ENCODE measurements at places on chromosomes 12 and 14.

GRCh38 chr14:37428954-37429353 lies 166.1 kb downstream of the FOXA1 start:
- DNase-seq: no peak

- no peak for DNase-seq
These were observed 20.8 kb downstream of the SERPINA1 start for GRCh38 chr14:94367347-94368242.

GRCh38 chr12:69648476-69648875 lies 37.8 kb upstream of the LRRC10 start:
- DNase-seq: no peak

GRCh38 chr12:47819138-47819895 lies 386 bp downstream of the HDAC7 start:
- DNase-seq: peak; percentile 64

- DNase-seq: no peak
These were observed 326.6 kb downstream of the LRIG3 start for GRCh38 chr12:58593557-58594304.

DNA sequence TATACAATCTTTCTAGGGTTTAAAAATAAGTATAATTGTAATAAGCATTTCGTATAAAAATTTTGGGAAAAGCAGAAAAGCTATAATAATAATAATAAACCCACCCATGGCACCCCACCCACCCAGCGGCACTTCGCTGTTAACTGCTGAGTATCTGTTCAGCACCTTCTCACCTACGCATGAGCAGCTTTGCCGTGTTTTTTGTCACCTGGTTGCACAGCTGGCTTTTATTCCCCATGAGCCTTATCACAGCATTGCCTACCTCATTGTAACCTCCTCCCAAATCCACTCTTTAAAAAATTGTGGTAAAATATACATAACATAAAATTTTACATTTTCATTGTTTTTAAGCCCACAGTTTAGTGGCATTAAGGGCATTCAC lies 34.7 kb downstream of the CYP46A1 start:
- DNase-seq: no peak

- no peak for DNase-seq
These were observed 41.7 kb downstream of the WDHD1 start for GRCh38 chr14:54985156-54985555.

- no peak for DNase-seq
These were observed 401.7 kb downstream of the TRHDE start for GRCh38 chr12:72673853-72674252.

GRCh38 chr12:115413626-115414025 lies 729.7 kb upstream of the TBX3 start:
- DNase-seq: no peak

GRCh38 chr12:57165741-57166140 lies 18.3 kb upstream of the LRP1-AS start:
- no peak for DNase-seq

GRCh38 chr12:19779395-19780056 lies 340.2 kb downstream of the AEBP2 start:
- DNase-seq: no peak

- DNase-seq: no peak
These were observed 72.8 kb downstream of the SLCO1B3 start for GRCh38 chr12:20883288-20883687.

- DNase-seq: no peak
These were observed 11.1 kb downstream of the SPTSSA start for GRCh38 chr14:34450958-34451357.

DNA sequence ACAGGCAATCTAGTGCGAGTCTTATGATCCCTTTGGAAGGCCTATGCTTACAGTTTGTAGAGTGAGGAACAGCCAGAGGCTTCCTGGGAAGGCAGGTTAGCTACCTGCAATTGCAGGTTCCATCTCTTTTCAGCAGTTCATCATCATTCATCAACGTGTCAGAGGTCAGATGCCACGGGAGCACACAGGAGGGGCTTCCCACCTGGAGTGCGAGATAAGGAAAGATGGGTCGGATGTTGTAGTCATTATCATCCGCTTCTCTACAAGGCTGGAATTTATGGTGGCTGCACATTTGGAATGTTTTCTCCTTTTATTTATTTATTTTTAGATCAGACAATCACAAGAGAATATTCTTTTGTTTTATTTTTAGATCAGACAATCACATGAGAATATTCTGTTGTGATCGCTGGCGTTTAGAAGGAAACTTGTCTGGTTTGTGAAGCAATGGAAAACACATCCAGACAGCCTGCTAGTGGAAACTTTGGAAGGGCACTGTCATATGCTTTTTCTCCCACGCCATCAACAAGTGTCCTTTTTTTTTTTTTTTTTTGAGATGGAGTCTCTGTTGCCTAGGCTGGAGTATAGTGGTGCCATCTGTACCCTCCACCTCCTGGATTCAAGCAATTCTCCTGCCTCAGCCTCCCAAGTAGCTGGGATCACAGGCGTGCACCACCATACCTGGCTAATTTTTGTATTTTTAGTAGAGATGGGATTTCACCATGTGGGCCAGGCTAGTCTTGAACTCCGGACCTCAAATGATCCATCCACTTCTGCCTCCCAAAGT lies 1.9 kb upstream of the BICD1 start:
- no peak for DNase-seq

GRCh38 chr12:12528361-12529270 lies 34.0 kb downstream of the DUSP16 start:
- no peak for DNase-seq

GRCh38 chr14:50667996-50668825 lies at the start of gene SAV1:
SAV1 (minus strand) TSS chr14:50668306; CDS start chr14:50667967, 339 bp downstream.
- peak; percentile 53 for DNase-seq

DNA sequence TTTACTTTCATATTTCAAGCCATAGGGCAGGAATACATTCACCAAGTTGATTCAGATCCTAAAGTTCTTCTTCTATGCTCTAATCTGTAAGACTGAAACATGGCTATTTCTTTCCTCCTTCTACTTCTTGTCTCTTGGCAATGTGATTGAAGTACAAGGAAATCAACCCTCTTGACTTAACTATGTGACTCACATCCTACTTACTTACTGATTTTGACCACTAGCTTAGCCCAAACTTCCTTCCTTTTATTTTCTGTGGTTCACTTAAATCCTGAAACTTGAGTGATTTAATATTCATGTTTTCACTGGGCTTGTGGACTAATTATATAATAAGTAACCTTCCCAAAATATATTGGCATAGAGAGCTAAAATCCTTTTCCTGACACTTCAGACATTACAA lies 111.2 kb upstream of the NOVA1 start:
- no peak for DNase-seq

GRCh38 chr12:66960704-66961690 lies 282.1 kb upstream of the GRIP1 start:
- DNase-seq: no peak

DNA sequence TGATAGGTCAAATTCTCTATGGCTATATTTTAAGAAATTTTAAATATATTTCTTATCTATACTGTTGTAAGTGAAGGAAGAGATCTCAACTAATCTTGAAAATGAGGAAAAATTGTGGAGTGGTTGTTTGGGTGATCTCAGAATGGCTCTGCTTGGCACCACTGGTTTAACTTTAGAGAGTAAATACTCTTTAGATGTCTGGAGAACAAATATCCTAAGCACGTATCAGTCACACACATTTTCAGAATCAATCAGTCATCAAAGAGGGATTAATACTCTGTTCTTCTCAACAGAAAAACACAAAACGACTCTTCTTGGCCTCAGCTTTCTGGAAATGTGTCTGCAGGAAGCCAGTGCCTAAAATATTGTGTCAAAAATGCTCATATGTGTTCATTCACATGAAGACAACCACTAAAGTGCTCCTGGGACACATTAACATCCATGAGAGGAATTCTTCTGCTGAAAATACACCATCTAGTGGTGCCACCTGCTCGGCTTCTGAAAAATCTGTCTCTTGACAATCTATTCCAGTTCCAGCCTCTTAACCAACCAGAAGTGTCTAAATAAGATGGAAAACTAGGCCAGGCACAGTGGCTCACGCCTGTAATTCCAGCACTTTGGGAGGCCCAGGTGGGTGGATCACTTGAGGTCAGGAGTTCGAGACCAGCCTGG lies 81.1 kb upstream of the CCDC198 start:
- DNase-seq: no peak

- DNase-seq: no peak
These were observed 22.3 kb upstream of the CHGA start for GRCh38 chr14:92900660-92901059.

DNA sequence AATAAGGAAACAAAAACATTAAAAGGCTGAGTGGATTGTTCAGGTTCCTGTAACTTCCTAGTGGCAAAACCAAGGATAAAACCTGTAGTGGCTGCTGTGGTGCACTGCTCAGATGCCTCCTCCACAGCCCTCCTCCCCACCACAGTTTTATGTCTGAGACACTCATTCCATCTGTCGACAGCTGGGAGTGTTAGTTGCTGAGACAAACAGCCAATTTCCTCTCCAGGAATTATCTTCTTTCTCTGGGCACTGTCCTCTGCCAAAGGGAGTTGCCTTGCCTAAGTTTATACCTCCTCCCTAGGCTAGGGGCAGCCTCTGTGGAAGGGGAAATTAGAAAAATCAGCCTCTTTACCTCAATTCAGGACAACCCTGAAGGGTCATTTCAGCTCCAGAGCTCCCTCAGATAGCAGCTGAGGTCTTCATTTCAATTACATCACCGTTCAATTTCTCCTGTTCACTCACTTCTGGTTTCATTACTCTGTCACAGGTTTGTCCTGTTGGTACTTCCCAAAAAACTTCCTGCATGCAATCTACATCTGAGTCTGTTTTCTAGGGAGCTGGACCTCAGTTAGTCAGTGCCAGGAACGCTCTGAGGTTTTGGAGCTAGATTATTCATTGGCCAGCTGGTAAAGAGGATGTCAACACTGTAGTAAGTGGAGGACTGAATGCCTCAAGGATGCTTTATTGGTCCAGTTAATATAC lies 74.9 kb upstream of the ATP2B1 start:
- no peak for DNase-seq

GRCh38 chr14:65414961-65415589 lies 2.5 kb downstream of the FUT8 start:
- DNase-seq: no peak

- no peak for DNase-seq
These were observed 35.9 kb downstream of the FLRT2 start for GRCh38 chr14:85565862-85566296.

DNA sequence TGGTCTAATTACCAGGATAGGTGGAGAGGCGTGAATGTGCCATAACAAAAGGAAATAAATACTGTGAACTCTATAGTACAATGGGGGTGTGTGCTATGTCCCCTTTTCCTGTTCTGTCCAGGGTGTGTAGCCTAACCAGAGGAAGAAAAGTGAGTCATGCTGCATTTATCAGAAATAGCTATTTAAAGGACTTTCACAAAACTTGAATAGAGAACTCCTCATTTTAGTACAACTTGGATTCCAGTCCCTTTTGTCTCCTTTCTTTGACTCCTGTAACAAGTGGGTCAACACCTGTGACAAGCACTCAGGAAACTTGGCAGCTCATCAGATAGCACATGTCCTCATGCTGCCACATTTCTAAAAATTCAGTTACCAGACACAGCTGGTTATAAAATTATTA lies 123.4 kb downstream of the CCDC91 start:
- DNase-seq: no peak

DNA sequence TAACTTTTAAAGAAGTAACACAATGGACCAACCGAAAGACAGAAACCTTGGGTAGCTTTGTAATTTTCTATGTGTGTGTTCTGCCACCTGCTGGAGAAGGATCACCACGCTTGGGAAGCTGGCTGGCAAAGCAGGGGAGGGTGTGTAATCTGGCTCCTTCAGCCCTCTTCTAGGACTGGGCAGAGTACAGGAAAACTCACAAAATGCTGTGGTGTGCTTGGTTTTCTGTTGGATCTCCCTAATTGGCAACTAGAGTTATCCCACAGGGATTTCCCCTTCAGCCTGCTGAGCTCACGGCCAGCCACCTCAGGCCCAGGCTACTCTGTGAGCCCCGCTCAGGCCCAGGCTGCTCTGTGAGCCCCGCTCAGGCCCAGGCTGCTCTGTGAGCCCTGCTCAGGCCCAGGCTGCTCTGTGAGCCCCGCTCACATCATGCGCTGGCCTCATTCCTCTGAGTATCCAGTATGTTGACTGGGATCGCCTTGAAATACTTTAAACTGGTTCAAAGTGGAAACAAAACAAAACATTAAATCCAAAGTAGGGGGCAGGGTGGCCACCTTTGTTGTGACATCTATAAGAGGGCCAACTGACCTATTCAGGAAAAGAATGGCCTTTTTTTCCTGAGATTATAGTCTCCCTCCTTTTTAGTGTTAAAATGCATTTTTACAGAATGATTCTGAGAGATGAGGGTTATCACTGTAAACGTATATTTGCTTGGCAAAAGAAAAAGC lies 52.0 kb upstream of the RNU6-8 start:
- peak; percentile 25 for DNase-seq

GRCh38 chr12:110254971-110255540 lies 26.0 kb upstream of the ATP2A2 start:
- no peak for DNase-seq

- no peak for DNase-seq
These were observed 26.4 kb downstream of the TM7SF3 start for GRCh38 chr12:26987634-26988424.

- DNase-seq: no peak
These were observed 450.4 kb downstream of the LRFN5 start for GRCh38 chr14:42057111-42057510.

GRCh38 chr14:58239244-58240195 lies 5.1 kb upstream of the PSMA3 start:
- peak; percentile 68 for DNase-seq

GRCh38 chr12:124679533-124680371 lies 112.3 kb upstream of the NCOR2 start:
- DNase-seq: no peak

GRCh38 chr12:68310370-68310769 lies 21.8 kb downstream of the MDM1 start:
- no peak for DNase-seq

GRCh38 chr14:76706811-76707210 lies 54.5 kb upstream of the VASH1 start:
- no peak for DNase-seq

- DNase-seq: no peak
These were observed 92.1 kb downstream of the ETV6 start for GRCh38 chr12:11741434-11742092.

DNA sequence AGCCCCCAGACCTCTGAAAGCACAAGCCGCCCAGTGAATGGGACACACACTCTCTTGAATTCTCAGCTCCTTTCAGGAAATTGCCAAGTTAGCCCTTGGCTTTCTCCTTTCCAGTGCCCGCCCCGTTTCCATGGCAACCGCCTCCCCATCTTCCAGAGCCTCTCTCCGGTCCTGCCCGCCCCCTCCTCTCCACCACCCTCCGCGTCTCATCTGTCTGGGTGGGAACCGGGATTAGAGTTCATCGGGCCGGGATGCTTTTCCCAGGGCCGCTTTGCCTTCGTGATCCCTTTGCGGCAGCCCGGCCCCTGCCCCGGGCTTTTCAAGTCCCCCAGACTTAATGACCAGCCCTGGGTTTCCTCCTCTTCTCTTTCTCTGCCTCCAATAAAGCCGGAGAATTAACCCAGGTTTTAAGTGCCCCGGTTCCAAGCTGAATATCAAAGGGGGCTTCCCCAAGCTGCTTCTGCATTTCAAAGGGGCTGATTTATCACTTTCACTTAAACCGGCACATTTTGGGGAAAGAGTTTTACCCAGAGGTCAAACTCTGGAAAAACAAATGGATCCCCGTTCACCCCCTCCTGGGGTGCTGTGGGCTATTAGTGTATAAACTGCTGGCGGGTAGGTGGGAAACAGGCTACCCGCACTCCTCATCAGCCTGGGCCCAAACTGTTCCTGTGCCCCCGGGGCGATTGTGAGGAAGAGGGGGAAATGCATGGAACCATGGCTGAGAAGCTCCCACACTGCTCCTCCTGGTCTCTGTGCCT lies 101.7 kb downstream of the ZFP36L1 start:
- no peak for DNase-seq
